NCI-H2081 (cell line): ENCODE measurements at places on chromosomes 12 and 14.

- DNase-seq, result no peak
These were observed 27.5 kb downstream of the DHRS2 start for GRCh38 chr14:23663711-23664110.

DNA sequence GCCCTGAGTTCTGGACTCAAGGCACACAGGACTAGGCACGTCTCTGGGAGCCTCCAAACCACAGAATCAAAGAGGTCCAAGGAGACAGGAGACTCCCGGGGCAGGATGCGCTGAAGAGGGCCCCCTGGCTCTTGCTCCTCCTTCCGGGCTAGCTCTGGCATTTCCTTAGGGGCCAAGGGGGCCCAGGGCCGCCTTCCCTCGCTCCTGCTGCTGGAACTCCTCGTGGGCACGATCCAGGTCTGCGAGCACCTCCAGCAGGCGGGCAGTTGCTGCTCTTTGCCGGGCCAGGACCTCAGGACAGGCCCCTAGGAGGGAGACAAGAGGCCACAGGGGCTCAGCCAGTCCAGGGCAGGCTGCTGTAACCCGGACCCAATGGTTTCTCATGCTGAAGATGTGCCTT is 35.8 kb downstream of the RASAL1 start:
- DNase-seq, result no peak

DNA sequence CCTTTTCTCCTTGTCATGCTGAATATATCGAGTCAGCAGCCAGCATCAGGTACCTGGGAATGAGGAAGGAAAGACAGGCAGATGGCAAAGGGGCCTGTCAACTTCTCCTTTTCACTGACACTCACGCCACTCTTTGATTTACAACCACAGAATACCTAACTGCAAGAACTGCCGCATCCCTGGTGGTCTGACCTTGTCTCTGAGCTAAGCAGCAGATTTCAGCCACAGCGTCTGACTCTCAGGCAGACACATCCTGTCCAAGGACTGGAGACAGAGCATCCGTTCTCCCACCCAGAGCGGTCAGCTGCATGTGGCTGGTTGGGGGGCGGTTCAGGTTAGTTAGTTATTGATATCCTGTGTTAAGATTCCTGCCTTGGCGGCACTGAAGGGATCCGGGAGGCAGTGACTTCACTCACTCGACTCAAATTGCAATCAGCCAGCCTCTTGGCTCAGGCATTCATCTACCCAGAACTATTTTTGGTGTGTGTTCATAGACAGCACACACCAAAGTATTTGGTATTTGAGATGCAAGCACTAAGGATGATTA is 11.2 kb upstream of the MAP1LC3B2 start:
- no peak for DNase-seq

- no peak for DNase-seq
These were observed 23.3 kb upstream of the GYS2 start for GRCh38 chr12:21627924-21628323.

GRCh38 chr12:116295327-116296263 is 18.1 kb upstream of the MED13L start:
- no peak for DNase-seq

GRCh38 chr14:91278383-91278715 is 33.8 kb upstream of the GPR68 start:
- DNase-seq, result no peak

- no peak for DNase-seq
These were observed 86.5 kb upstream of the SLC38A2 start for GRCh38 chr12:46459111-46459510.

- no peak for DNase-seq
These were observed 38.4 kb upstream of the CPM start for GRCh38 chr12:68971404-68971803.

GRCh38 chr14:56160088-56160487 is 41.9 kb downstream of the PELI2 start:
- DNase-seq, result no peak
